Mammary microvascular endothelial cell (primary cell): ENCODE measurements at places on chromosomes 6 and 20. TPM values are rescaled to one million over a fixed set of nuclear protein-coding genes. Genes with fewer than 3 reads are reported as not detected.

SLC12A5 gene
- total RNA-seq: under 0.01 and 0.10 TPM in 2 replicates

RHAG gene
- total RNA-seq: not detected in 2 replicates

SLPI gene
- not detected in 2 replicates for total RNA-seq

SIRPA gene
- total RNA-seq: 36.4 and 42.3 TPM in 2 replicates

TFAP2D gene
- not detected in 2 replicates for total RNA-seq

ZNF831 gene
- total RNA-seq: not detected in 2 replicates

ERVFRD-1 gene
- 6.5 and 7.2 TPM in 2 replicates for total RNA-seq

C6orf163 gene
- 0.74 and 1.00 TPM in 2 replicates for total RNA-seq

GNAS-AS1 gene
- total RNA-seq: not detected in 2 replicates

POU5F1 gene
- total RNA-seq: 1.3 TPM in 1 of 2 replicates, not detected in the other

C20orf202 gene
- total RNA-seq: not detected in 2 replicates

ACTL10 gene
- total RNA-seq: 1.6 and 1.8 TPM in 2 replicates

HLA-F gene
- total RNA-seq: 38.9 and 57.8 TPM in 2 replicates

RAD21L1 gene
- not detected in 2 replicates for total RNA-seq

HDGFL1 gene
- not detected in 2 replicates for total RNA-seq

SLC22A23 gene
- 6.9 and 10.4 TPM in 2 replicates for total RNA-seq

EMILIN3 gene
- 0.05 TPM in 1 of 2 replicates, not detected in the other for total RNA-seq

RUNX2 gene
- total RNA-seq: 0.69 TPM in 1 of 2 replicates, not detected in the other

UCKL1 gene
- total RNA-seq: 27.4 and 33.7 TPM in 2 replicates

SPEF1 gene
- total RNA-seq: not detected in 2 replicates

HTR1E gene
- total RNA-seq: not detected in 2 replicates

VNN1 gene
- total RNA-seq: 0.20 and 0.69 TPM in 2 replicates

FBXO30 gene
- 5.7 and 6.0 TPM in 2 replicates for total RNA-seq

TRIM10 gene
- total RNA-seq: not detected in 2 replicates

FOXS1 gene
- not detected in 2 replicates for total RNA-seq

KCNG1 gene
- 0.87 and 1.3 TPM in 2 replicates for total RNA-seq

TFAP2A gene
- not detected in 2 replicates for total RNA-seq

FGD2 gene
- total RNA-seq: not detected in 2 replicates

EYS gene
- not detected in 2 replicates for total RNA-seq

APOM gene
- total RNA-seq: 1.2 and 1.4 TPM in 2 replicates

RFX6 gene
- total RNA-seq: not detected in 2 replicates

SAMD5 gene
- 0.44 and 1.00 TPM in 2 replicates for total RNA-seq

OTOR gene
- not detected in 2 replicates for total RNA-seq

AVP gene
- total RNA-seq: not detected in 2 replicates

CCN6 gene
- total RNA-seq: not detected in 2 replicates

CAPN11 gene
- 2.7 and 4.8 TPM in 2 replicates for total RNA-seq

BHLHE23 gene
- not detected in 2 replicates for total RNA-seq

EEF1A2 gene
- total RNA-seq: 0.20 and 0.40 TPM in 2 replicates

BMP6 gene
- total RNA-seq: 81.8 and 85.9 TPM in 2 replicates

SIRPD gene
- total RNA-seq: not detected in 2 replicates
